ENCODE measurements at places on chromosomes 1 and 21. TPM values are rescaled to one million over a fixed set of nuclear protein-coding genes. Genes with fewer than 3 reads are reported as not detected.

Gene DCST1
- not detected for total RNA-seq

Gene S100A7
- 13.3 TPM for total RNA-seq

Gene ERVH48-1
- not detected for total RNA-seq

Gene RIMS3
- 3.6 TPM for total RNA-seq

Data from hair follicular keratinocyte (primary cell).